ENCODE measurements at places on chromosomes 3 and 15.

DNA sequence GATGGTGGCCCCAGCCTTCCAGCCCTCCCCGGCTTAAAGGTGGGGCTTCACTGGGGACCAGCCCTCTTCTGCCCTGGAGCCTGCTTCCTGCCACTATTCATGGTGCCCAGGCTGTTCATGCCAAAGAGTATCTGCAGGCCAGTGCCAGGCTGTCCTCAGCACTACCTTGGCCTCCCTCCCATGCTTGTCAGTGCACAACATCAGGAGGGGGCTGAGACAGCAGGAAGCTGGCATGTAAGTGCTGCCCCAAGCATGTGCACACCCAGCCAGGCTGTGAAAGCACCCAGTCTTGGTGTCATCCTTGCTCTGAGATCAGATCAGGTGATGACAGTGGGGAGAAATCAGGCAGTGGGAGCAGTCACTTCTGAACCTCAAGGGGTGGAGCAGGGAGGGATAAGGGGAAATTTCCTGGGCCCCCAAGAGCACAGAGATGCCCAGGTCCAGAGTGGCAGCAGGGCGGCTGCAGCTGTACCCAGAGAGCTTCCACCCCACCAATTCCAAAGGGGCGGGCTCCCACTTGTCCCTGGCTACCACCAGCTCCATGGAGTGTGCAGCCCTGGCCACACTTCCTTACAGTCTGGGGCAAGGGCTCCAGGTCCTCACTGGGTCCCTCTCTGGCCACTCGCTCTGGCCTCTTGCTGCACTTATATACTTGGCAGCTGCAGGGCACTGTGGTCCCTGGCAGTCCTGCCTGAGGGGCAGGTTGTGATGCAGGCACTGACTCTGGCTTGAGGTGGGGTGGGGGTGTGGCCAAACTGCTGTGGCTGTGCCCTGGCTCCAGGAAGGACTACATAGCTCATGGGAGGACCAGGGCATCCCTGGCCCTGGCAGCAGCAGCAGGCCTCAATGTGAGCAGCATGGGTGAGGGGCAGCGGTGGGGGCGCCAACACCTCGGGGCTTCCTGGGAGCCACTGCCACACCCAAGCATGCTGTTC, 91.4 kb upstream of the TNFSF10 start:
- no peak for DNase-seq

DNA sequence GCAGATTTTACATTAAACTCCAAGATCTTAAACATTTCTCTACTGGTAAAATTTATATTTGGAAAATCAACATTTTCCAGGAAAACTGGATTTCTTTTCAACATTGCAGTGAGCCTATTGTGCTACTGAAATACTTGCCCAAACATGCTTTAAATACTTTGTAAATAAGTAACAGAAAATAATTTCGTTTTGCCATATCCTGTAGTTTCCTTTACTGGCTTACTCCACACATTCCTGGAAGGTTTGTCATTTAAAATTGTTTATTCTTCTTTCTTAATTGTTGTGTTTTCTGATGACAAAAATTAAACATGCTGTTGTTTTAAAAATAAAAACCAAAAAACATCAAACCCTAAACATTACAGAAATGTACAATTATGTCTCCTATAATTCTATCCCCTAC, 22.0 kb downstream of the ACAD11 start:
- DNase-seq, result no peak

DNA sequence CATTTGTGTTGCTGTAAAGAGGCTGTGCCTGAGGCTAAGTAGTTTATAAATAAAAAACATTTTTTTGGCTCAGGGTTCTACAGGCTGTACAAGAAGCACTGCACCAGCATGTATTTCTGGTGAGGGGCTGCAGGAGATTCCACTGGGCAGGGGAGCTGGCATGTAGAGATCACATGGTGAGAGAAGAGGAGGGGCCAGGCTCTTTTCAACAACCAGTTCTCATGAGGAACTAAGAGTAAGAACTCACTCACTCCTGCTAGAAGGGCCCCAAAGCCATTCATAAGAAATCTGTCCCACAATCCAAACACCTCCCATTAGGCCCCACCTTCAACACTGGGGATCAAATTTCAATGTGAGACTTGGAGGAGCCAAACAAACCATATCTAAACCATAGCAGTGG, 214.9 kb upstream of the LMCD1 start:
- DNase-seq, result no peak

DNA sequence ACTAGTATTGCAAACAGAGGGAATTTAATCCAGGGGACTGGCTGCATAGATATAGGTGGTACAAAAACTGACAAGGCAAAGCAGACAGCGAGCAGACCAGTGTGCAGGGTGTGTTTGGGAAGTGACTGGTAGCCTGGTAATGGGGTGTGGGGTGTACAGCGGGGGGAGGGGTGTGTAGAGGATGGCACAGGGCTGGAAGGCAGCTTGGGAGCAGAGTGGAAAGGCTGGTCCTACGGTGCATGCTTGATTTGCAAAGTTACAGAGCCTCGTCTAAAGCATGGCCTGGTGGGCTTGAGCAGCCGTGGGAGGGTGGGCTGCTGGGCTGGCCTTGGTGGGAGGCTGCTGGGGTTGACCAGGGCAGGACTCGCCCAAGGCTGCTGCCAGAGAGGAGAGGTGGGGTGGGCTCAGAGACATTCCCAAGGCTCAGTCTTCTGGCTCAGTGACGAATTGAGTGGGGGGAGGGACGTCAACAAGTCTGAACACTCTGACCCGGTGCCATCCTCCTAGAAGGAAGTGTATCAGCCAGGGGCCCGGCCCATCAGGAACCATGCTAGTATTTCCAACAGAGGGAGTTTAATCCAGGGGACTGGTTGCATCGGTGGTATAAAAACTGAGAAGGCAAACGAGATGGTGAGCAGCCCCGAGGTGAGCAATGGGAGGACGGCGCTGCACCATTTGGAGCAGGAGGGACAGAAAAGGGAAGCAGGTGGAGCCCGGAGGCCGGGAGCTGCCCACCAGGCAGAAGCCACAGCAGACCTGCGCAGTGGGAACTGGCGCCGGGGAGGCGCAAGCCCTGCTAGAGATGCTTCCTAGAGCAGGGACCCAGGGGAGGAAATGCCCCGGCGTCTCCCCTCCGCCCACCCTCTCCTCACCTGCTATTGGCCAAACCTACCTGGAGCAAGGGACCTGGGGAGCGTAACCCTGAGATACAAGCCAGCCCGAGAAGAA, 29.2 kb downstream of the CPN2 start:
- DNase-seq, result no peak

- no peak for DNase-seq
Measured at GRCh38 chr3:6229778-6230410, 631.0 kb upstream of the GRM7 start.

DNA sequence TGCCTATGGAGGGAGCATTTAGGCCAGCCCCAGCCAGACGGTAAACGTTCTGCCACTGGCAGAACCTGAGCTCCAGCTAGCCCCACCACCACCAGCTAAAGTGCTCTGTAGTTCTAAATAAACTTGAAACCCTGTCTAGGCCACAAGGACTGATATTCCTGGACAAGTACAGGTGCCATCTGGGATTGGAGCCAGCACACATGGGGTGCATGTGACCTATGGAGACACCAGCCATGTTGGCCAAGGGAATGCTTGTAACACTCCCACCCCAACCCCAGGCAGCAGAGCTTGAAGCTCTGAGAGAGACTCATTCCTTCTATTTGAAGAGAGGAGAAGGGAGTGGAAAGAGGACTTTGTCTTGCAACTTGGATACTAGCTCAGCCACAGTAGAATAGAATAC, 284.5 kb upstream of the DCBLD2 start:
- DNase-seq, result no peak

GRCh38 chr3:42014458-42014920, 52.6 kb upstream of the ULK4 start:
- no peak for DNase-seq

DNA sequence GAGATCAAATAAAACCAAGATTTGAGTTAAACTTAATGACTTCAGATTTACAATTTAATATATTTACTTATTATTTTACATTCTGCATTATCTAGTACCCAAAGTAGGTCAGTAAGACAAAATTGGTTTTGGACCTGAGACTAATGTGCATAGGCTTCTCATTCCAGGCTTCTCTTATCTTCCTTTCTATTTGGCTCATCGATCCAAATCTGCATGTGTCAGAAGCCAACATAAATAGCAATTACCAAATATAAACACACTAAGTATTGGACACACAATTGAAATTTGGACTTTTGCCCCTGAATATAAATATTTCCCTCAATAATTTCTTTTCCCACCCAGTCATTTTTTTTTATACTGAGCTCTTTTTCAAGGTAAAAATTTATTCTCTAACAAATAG, 290.6 kb upstream of the ARHGEF26 start:
- DNase-seq, result no peak

- DNase-seq, result no peak
Measured at GRCh38 chr3:146218880-146219866, 31.7 kb downstream of the PLSCR4 start.

- no peak for DNase-seq
Measured at GRCh38 chr15:32833379-32833821, 115.6 kb downstream of the GREM1 start.

GRCh38 chr3:10173926-10174435, 9.3 kb downstream of the IRAK2 start:
- DNase-seq, result no peak
